ENCODE measurements at places on chromosomes 2 and 18. TPM values are rescaled to one million over a fixed set of nuclear protein-coding genes. Genes with fewer than 3 reads are reported as not detected.

PLB1 gene
- 3.8 TPM for total RNA-seq

SERPINB10 gene
- not detected for total RNA-seq

KRTCAP3 gene
- total RNA-seq: 2.6 TPM

KIF5C gene
- 2.4 TPM for total RNA-seq

PLEKHM3 gene
- 21.5 TPM for total RNA-seq

ARHGAP25 gene
- 3.1 TPM for total RNA-seq

ACOXL gene
- 0.18 TPM for total RNA-seq

NPPC gene
- not detected for total RNA-seq

- DNase-seq: no peak
Observed at GRCh38 chr2:171287611-171288010, 126.9 kb upstream of the TLK1 start.

DNA sequence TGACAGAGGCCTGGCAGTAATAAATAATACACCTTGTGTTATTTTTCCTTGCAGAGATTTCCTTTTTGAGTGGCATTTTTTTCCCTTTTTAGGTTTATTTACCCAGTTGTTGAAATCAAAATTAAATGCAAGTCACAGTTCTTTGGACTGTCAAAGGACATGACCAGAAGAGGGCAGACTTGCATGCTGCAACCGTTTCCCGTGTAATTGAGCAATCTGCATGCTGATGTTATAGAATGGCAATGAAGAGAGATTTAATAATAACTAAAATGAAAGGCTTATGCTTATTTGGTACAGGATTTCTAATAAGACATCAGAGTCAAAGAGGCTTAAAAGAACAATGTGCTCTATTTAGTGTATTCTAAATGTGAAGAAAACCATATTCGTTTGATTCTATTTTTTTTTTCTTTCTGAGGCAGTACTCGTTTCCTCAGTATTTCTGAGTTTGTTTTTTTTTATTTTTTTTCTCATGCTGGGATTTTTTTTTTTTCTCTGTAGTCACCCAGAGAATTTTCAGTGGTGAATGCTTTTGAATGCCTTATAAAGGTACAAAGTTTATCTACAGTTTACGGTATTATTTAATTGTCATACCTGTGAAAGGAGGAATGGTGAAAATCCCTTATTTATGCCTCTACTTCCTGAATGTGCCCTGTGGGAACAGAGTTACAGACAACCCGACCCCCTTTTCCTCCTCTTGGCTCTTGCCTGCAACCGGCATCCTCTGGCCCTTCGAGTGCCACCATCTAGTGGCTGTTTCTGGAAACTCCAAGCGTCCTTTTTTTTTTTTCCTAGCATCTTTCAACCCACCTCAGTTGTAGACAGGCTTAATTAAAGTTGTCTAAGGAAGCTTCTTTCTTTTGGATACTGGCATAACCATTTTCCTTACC lies 368.5 kb downstream of the LRRTM1 start:
- no peak for DNase-seq

GRCh38 chr2:224222974-224223373 lies 178.9 kb downstream of the FAM124B start:
- no peak for DNase-seq

GRCh38 chr2:45276914-45277313 lies 267.7 kb upstream of the SIX2 start:
- DNase-seq: no peak

DNA sequence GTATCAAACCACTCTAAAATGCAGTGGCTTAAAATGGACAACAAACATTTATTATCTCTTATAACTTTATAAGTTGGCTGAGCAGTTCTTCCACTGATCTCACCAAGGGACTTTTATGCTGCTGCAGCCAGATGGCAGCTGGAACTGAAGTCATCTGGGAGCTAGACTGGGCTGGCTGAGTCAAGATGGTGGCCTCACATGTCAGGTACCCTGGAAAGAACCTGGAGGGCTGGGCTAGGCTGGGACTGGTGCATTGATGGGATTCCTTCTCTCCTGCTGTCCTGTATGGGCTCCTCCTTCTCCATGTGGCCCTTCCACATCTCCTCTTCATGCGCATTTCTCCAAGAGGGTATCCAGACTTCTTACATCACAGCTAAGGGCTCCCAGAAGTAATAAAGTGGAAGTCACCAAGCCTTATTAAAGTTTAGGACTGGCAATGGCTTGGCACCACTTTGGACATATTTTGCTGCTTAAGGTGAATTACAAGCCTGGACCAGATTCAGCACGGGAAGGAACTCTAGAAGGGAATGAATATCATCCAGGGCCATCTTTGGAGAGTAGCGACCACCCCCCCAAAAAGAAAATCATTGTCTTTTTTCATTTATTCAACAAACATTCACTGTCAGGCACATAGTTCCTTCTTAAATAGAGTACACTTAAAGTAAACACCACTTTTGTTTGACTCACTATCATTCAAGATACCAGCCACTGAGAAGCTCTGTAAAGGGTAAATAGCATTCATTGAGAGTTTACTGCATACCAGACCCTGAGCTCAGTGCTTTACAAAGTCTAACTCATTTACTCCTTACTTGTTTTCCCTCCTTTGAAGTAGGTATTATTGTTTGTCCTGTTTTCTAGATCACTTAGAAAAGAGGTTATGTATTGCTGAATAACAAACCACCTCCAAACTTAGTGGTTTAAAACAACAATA lies 138.0 kb downstream of the ZFP36L2 start:
- no peak for DNase-seq

GRCh38 chr2:48427552-48427951 lies 102.4 kb upstream of the STON1 start:
- no peak for DNase-seq

DNA sequence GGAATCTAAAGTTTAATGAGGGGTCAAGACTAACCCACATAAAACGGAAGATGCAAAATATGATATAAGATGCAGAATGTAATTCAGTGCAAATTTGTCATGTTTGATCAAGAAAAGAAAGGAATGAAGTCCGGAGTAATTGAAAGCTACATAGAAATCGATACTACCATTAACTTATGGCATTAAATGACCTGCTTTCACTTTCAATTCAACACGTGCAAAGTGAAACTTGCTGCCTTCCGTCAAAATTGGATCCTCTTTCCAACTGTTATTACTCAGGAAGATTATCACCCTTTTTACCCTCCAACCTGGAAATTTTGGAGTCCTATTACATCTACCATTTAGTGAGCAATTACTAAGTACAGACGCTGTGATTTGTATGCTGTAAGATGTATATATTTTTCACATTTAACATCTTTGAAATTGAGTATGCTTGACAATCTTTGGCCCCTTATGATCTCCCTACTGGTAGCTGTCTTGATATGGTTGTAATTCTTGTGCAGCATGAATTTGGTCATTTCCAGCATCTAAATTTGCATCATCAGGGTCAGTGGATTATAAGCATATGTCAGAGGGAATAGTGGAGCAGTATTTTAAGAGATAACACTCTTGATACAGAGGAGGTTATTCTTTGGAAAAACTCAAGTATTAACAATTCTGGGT lies 18.6 kb downstream of the UNC80 start:
- no peak for DNase-seq

DNA sequence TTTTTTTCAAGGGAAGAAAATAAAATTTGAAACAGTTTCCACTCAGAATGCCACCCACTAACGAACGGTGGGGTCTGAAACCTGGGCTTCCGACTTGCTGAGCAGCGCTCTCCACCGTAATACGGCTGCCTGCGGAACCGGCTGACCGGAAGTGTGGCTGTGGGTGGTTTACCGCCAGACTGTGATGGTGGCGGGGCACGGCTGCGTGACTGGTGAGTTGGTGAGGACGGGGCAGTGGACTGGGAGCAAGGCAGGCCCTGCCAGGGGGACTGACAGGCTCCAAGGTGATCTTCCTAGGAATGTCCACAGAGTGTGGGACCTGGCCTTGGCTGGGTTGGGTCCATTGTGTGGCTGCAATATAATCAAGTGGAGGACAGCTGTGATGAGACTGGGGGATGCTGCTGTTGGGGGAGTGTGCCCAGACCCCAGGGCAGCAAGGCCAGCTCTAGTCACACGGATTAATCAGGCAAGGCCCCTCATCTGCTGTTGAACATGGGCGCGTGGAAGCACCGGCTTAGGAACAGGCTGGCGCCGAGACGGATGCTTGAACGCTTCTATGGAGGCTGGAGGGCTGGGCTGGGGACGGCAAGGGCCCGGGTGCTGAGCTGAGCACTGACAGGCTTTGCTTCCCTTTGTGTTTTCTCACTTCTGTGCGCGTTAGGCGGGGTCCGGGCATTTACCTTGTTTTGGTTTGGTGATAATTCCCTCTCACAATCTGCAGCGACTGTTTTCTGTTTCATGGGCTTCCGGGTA lies 357.7 kb upstream of the SPRED2 start:
- no peak for DNase-seq

DNA sequence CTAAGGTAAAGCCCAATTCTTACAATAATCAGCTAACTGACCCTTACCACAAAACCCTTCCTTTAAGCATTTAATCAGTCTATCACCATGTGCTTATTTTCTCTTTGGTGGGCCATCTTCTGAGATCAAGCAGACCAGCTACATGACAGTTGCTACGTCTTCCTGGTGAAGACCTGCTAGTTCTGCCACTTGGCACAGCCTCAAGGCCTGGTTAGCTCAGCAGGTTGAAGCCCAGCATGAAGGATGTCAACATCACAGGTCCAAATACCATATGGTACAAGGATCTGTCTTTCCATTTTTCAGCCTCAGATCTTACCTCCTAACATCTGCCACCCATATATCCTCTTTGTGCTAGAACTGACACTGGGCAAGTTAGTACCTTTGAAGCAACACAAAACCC lies 636.9 kb downstream of the LRP1B start:
- DNase-seq: no peak

DNA sequence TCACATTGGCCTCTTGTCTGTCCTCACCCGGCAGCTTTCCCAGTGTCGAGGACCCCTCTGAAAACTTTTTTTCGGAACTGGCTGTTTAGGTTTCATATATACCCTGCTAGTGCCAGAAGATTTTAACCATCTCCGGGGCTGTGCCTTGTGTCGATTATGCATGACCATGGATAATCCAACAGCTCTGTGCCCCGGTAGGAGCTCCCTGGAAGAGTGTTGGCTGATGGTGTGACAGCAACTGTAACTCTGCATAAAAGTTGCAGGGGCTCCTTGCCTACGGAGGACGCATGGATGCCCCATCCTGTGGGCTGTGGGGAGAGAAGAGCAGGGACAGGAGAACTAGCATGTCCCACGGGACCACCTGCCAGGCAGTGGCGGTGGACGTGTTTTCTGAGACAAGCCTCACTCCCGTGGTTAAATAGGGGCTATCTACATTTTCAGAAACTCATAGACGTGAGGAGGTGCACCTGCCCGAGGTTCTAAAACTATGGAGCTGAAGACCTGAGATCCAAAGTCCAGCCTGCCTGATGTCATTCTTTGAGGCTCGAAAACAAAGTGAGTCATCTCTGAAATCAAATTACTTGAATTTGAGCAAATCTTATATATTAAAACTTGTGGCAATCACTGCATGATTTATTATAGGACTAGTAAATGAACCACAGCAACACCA lies 437.2 kb upstream of the HS6ST1 start:
- no peak for DNase-seq

GRCh38 chr18:54250846-54251261 lies 18.5 kb upstream of the POLI start:
- DNase-seq: no peak

GRCh38 chr18:34886177-34886576 lies 155.0 kb upstream of the MAPRE2 start:
- no peak for DNase-seq

DNA sequence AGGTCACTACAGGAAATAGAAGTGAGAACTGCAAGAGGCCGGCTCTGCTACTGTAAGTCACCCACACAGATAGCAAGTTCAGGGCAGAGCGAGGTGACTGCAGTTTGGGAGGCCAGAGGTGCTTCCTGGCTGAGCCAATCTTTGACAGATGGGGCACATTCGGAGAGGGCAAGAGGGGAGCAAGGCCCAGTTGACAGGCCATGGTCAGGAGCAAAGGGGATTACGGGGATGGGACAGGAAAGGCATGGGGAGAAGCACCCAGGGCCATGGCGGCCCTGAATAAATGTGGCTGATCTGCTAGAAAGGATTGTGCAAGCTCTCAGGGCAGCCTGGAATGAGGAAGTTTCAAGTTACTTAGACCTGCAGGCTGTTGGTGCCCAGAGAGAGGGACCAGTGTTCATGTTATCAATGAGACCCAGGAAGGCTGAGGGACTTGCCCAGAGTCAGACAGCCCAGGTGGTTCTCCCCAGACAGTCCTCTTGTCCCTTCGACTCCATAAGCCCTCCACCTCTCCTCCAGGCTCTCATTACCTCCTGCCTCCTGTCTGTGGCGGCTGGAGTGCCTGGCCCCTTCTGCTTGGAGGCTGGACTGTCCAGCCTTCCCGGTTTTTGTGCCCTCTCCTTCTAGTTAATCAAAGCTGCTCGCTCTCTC lies 123.3 kb downstream of the CTIF start:
- no peak for DNase-seq

- DNase-seq: no peak
Observed at GRCh38 chr18:79608535-79608934, 71.1 kb upstream of the CTDP1 start.

DNA sequence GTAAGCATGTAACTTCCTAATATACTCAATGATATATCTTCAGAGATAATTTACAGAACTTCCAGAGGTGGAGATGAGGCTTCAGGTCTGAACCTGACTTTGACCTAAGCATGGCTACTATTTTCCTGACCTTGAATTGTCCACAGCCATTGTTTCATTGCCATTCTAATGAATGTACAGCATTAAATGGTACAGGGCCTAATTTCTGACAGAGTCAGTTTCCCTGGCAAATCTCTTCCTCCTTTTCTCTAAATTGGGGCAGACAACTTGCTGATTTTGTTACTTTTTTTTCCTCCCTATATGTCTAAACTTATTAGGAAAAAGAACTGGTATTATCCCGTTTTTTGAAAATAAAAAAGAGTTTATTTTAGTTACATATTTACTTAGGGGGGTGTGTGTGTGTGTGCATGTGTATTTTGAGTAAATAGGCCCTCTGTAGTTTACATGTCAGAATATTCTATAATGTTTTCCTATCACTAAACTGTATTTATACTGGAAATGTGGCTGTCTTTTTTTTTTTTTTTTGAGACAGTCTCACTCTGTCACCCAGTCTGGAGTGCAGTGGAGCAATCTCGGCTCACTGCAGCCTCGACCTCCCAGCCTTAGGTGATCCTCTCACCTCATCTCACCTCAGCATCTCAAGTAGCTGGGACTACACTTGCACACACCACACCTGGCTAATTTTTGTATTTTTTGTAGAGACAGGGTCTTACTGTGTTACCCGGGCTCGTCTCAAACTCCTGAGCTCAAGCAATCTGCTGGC lies 43.3 kb upstream of the SCN9A start:
- DNase-seq: no peak

- DNase-seq: no peak
Observed at GRCh38 chr2:209388446-209389037, 35.3 kb upstream of the MAP2 start.

DNA sequence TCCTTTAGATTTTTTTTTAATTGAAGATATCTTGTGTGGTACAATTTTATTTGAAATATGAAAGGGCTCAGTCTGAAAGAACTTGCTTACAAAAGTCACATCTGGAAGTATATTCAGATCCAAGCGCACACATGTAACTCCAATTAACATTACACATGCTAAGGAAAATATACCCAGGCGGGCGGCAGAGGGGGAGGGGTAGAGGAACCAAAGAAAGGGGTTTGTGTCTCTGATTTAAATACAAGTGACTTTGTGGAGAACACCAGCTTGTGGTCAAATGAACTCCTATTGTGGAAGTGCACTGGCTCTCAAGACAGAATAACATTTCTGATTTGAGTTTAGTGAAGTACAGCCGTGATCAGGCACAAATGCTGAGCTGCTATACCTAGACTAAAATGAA lies 280.2 kb upstream of the SOX11 start:
- no peak for DNase-seq

Data from uterus (tissue), 4 donors.